ENCODE measurements at places on chromosomes 2 and 18.

GRCh38 chr2:165635532-165635931, 158.5 kb downstream of the GALNT3 start:
- DNase-seq: no peak

- DNase-seq: no peak
Measured at GRCh38 chr2:85769983-85770362, 16.2 kb downstream of the ATOH8 start.

GRCh38 chr2:30323499-30323898, 92.2 kb downstream of the LBH start:
- no peak for DNase-seq

DNA sequence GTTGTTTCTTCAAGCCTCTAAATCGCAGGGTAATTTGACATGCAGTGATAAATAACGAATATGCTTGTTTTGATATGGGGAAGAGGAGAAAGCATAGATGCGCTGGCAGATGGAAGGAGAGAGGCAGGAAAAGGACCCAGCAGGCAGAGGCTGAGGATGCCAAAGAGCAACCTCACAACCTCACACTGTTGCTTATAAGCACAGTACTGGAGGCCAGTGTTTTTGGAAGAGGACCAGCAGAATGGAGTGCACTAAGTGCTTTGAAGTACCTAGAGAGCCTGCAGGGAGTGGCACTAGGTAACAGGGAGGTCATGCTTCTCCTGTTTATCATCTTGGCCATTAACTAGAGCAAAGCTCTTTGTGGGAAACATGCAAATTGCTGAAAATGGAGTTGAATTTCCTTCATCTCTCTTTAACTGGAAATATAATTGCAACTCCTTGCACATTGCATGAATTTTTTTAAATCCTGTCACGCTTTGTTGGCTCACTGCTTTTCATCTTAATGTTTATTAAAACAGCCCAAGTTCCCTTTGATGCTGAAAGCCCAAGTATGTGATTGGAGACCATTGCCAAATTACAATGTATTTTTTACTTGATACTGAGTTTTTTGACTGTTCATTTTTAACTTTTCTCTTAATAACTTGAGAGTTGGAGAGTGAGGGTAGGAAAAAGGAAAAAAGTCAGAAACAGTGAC, 236.4 kb downstream of the LRRTM1 start:
- DNase-seq: no peak

DNA sequence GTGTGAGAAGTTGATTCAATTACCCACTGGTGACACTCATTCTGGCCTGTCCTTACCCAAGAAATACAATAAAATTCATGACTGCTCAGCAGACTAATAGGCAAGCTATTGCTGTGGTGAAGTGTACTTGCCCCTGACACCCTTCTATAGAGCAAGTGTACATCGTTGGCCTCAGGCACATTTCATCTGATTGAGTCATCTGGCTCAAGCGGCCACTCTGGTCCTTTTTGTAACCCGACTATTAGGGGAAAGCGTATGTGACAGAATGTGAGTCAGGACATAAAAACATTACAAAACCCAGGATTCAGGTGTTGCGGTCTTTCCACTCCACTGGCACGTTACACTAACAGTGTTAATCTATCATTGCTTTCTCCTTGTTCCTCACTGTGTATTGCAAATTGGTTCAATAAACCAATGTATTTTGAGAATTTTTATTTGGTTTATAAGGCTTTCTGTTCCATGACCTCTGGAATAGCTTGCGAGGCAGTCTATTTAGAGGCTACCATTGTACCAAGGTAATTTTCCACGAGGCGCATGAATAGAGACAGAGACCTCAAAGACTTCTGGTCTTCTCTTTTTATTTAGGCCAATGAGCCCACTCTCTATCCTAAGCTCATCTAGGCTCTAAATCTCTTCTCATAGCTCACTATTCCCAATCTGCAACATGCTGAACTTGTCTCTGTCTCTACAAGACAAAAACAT, 10.2 kb upstream of the TTC32 start:
- DNase-seq: no peak

DNA sequence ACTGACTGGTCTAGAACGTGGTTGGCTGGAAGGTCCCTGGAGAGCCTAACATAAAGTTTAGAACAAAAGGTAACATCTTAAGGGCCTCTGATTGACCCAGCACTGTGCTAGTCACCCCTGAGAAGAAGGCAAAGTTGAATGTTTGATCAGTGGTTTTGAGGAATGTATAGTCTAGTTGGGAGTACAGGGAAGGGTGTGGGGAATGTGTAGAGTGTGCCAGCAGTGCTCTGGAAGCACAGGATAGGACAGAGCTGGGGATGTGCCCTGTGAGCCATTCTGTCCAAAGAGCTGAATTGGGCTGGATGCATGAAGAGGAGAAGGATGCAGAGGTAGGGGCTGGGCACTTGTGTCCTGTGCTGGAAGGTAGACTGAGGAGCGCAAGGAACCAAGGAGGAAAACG, 41.0 kb upstream of the DOCK10 start:
- no peak for DNase-seq

DNA sequence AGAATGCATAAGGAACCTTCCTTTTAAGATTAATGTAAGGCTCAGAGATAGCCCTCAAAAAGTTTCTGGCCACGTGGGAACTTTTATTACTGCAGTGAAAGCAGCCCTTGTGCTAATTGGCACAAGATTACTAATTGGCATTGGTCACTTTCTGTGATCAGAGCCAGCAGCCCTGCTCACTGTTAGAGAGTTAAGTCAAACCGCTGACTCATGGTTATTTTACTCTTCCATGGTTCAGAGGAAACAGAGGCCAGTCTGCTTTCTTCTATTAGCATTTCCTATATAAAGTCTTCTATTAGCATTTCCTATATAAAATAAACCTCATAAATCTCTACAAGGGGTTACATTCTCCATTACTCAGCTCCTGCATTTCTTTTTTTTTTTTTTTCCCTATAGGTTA, 1.5 kb upstream of the SLC35G4 start:
- no peak for DNase-seq

DNA sequence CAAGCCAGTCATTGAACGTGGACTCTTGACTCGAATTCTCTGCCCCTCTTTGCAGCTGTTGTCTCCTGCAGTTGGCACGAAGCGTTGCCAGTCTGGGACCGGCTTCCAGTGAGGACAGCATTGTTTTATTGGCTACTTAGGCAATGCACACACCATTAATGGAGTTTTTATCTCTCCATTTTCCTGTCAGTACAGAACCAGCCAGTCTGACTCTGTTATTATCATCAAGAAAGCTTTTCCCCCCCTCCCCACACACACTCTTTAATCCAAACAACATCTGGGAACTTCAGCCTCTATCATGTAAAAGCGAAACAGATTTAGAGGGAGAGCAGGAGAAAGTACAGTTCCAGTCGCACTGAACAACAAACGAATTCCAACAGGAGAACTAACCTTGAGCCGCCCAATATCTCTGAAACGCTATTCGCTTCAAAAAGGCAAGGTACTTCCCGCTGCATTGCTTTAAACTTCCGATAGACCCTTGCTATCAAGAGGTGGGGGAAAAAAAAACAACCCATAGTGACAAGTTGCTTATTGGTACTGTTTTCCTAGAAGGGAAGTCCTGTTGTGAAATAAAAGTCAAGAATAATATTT, 38.2 kb downstream of the ACVR1 start:
- peak; percentile 25 for DNase-seq

GRCh38 chr18:8041526-8042111, 474.5 kb downstream of the PTPRM start:
- DNase-seq: no peak

- no peak for DNase-seq
Measured at GRCh38 chr2:191250400-191250799, 5.2 kb downstream of the MYO1B start.

- DNase-seq: peak; percentile 47
Measured at GRCh38 chr2:54290356-54291025, 34.5 kb upstream of the TSPYL6 start.

GRCh38 chr2:157848213-157848612, 27.9 kb downstream of the ACVR1 start:
- DNase-seq: no peak

GRCh38 chr2:86221066-86221684, 21.9 kb downstream of the MRPL35 start:
- peak; percentile 4 for DNase-seq

- no peak for DNase-seq
Measured at GRCh38 chr18:52816121-52816520, 476.1 kb downstream of the DCC start.

DNA sequence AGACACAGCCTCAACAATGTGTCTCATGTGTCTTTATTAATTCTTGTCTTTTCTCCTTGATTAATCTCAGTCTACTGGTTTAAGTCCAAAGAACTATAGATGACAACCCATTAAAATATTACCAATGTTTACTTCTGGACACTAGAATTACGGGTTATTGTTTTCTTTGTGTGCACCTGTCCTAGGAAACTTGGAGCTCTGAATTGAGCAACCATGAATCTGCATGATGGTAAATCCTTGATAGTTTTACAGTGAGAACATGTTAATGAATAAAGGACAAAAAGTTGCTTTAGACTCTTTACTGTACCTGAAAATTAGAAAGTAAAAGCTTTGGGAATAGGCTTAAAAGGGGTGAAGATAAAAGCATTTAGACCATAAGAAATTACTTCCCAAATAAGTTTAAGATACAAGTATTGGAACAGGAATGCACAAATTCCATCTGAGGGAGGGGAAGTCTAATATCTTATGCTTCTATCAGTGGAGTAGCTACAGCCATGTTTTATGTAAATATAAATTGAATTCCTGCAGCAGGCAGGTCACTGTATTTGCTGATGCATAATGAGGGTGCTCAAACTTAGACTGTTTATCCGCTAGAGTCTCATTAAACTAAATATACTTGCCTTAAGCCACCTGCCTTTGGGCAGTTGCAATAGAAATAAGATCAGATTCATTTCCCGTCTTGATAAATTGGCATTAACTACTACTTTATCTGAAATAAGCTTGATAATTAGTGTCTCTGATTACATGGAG, 603.7 kb upstream of the GCFC2 start:
- DNase-seq: no peak

GRCh38 chr2:109736177-109736827, 57.8 kb upstream of the RGPD5 start:
- DNase-seq: peak; percentile 77

GRCh38 chr2:112607680-112608438, 23.4 kb downstream of the CHCHD5 start:
- no peak for DNase-seq

- DNase-seq: no peak
Measured at GRCh38 chr18:75116165-75116564, 92.8 kb downstream of the PTGR3 start.

DNA sequence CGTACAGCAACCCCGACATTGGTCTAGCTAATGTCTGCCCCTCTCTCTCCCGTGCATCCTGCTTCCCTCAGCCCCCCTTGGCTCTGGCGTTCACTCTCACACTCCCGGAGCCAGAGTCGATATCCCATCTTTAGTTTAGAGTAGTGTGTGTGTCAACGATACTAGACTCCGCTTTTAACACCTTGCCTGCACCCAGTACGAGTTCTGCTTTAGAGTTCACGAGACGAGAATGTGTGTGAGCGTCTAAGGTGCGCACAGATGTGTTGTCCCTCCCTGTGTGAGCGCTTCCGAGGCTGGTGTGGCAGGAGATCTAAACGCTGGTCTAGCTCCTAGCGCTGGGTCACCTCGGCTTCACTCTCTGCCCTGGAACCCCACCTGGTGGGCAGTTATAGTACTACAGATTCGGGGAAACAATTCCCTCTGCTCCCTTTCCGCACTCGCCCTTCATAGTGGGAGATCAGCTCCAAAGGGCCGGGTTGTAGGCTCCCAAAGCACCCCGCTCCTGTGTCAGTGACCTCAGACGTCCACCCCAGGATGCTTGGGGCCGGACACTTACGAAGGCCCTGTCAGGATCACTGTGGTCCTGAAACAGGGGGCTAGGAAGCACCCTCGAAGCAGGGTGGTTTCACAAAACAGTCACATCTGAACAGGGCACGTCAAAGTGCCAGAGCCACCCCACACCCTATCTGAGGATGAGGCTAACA, 2.6 kb upstream of the CYP26B1 start:
- peak; percentile 86 for DNase-seq

GRCh38 chr2:239124152-239124899, 276.4 kb downstream of the TWIST2 start:
- no peak for DNase-seq

DNA sequence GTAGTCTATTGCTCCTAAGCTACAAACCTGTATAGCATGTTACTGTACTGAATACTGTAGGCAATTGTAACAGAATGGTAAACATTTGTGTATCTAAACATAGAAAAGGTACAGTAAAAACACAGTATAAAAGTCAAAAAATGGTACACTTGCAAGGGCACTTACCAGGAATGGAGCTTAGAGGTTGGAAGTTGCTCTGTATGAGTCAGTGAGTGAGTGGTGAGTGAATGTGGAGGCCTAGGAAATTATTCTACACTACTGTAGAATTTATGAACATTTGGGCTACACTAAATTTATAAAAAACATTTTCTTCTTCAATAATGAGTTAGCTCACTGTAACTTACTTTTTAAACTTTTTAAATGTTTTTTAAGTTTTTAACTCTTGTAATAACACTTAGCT, 19.0 kb downstream of the NABP1 start:
- no peak for DNase-seq

DNA sequence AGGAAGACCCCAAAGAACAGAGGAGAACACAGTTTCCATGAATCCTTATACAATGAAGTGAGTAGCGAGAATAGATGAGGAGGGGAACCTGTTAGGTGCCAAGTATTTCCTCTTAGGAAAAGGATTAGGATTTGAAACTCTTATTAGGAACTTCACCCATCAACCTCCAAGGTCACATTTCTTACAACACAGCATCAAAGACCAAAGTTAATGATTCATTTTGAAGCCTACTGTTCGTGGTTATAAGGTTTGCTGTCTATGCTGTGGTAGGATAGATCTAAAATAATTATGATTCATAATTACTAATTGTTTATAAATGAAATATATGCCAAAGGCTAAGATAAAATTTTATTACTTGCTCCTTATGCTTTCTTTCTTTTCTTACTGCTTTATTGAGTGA, 6.1 kb downstream of the CFAP221 start:
- DNase-seq: no peak

DNA sequence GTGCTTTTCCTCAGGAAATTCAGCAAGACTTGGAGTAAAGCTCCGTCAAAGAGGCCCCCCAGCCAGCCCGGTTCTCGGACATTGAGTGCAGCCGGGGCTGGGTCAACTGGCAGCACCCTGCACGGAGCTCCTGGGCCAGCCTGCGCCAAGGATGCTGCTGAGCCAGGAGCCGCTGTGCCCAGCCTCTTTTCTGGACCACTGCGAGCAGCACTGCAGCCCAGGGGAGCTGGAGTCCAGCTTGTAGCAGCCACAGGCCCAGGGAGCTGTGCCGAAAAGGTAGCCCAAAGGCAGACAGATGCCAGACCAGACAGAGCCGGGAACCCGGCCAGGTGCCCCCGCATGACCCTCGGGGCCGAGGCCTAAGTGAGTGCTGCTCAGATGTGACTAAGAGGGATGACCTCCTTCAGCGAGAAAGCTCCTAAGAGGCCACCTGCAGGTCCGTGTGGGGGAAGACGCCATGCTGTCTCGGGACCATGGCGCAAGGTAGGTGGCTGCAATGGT, 7.3 kb downstream of the CLHC1 start:
- no peak for DNase-seq

Measured in skin of body (tissue), 3 donors.